ENCODE measurements at places on chromosomes 2 and 18.

GRCh38 chr2:38602136-38602731 lies 494 bp downstream of the HNRNPLL start:
- DNase-seq, result peak; percentile 58

- no peak for DNase-seq
Measured at GRCh38 chr2:74017223-74017622, 32.5 kb downstream of the TET3 start.

DNA sequence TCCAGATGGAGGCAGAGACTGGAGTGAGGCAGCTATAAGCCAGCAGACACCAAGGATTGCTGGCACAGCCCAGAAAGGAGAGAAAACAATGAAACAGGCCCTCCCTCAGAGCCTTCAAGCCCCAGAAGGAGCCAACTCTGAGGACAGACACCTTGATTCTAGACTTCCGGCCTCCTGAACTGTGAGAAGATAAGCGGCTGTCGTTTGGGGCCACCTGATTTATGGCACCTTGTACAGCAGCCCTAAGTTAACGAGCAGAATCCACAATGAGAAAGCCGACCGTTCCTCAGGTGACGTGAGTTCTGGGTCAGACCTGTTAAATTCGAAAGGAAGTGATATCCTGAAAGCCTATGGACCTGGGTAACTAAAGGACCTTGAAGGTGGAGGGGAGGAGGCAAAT lies 7.3 kb upstream of the CNDP2 start:
- no peak for DNase-seq

DNA sequence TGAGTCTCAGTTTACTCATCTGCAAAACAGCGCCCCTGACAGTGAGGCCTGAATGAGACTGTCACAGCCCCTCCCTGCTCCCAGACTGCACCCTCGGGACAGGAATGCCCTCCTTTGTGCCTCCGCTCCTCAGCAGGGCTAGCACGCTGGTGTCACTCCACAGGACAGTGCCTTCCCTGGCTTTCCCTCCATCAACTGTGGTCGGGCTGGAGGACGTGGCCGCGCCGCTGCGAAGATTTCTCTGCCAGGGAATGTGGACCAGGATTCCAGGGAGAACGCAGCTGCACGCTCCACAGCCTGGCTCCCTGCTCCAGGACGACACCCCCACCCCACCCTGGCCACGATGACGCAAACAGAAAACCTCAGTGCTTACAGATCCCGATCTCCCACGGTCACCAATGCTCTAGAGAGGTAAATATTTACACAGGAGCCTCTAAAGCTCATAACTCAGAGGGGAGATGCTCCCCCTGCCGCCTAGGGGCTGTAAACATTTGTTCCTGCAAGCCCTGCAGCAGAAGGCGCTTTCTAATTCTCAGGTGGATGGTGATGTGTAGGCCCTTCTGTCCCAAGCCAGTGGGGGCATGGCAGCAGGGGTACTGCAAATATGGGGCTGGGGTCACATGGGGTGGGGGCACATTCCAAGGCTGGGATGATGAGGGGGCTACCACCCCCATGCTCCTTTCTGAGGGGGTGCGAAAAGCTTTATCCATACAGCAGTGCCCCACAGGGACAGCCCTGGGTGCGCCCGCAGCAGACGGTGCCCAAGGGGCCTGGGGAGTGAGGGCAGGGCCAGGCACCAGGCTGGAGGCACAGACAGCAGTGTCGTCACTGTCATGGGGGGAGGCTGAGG lies 12.4 kb downstream of the HS6ST1 start:
- DNase-seq, result peak; percentile 91

- DNase-seq, result peak; percentile 78
Measured at GRCh38 chr18:11154368-11154989, 5.1 kb upstream of the PIEZO2 start.

DNA sequence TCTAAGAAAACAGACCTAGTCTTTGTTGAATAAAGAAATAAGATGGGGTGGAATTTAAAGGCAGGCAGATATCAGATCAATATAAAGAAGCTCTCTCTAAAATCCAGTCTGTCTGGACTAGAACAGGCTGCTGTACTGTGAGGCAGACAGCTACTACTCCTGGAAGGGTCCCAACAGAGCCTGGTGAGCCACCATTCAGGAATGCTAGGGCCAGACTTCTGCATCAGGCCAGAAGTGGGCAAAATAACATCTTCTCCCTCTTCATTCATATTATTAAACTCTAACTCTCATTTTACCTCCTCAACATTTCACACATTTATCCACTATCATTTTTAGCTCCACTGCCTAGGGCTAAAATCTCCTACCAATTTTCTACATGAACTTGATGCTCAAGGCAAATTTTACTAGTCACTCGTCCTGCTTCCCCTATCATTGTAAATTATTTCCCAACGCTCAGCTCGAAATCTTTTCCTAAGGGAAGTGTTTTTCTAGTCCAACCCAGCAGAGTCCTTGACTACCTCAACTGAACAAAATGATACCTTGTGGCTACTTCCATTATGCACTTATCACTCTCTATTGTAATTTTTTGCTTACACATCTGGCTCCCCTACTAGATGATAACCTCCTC lies 45.2 kb upstream of the GLS start:
- DNase-seq, result peak; percentile 94

GRCh38 chr2:237514474-237515130 lies 27.6 kb downstream of the MLPH start:
- DNase-seq, result no peak

- DNase-seq, result peak; percentile 33
Measured at GRCh38 chr18:407626-408224, 92.8 kb downstream of the COLEC12 start.

- DNase-seq, result no peak
Measured at GRCh38 chr18:2529154-2529553, 42.2 kb downstream of the METTL4 start.

- DNase-seq, result no peak
Measured at GRCh38 chr18:55552526-55553189, 35.3 kb downstream of the TCF4 start.

DNA sequence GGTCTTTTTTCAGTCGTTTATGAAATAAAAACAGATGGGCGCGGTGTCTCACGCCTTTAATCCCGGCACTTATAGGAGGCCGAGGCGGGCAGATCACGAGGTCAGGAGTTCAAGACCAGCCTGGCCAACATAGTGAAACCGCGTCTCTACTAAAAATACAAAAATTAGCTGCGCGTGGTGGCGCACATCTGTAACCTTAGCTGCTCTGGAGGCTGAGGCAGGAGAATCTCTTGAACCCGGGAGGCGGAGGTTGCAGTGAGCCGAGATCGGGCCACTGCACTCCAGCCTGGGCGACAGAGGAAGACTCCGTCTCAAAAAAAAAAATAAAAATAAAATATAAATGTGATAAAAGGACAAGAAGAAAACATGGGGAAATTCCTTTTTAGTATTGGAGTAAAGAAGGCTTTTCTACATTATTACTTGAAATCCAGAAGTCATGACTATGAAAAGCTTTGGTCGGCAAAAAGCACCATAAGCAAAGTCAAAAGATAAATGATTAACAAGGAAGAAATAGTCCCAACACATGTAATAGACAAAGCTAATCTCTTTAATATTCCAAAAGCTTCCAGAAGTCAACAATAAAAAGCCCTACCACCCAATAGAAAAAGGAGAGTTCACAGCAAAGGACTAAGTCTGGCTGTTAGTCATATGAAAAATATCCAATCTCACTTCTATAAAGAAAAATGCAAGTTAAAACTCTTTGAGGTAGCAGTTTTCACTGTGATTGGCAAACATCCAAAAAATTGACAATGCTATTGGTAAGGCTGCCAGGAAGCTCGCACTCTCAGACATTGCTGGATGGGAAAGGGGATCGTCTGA lies 1.4 kb upstream of the FAM168B start:
- DNase-seq, result peak; percentile 31

- DNase-seq, result peak; percentile 88
Measured at GRCh38 chr2:30252723-30253701, 21.7 kb downstream of the LBH start.

GRCh38 chr2:136141510-136142149 lies 23.7 kb upstream of the CXCR4 start:
- DNase-seq, result no peak

DNA sequence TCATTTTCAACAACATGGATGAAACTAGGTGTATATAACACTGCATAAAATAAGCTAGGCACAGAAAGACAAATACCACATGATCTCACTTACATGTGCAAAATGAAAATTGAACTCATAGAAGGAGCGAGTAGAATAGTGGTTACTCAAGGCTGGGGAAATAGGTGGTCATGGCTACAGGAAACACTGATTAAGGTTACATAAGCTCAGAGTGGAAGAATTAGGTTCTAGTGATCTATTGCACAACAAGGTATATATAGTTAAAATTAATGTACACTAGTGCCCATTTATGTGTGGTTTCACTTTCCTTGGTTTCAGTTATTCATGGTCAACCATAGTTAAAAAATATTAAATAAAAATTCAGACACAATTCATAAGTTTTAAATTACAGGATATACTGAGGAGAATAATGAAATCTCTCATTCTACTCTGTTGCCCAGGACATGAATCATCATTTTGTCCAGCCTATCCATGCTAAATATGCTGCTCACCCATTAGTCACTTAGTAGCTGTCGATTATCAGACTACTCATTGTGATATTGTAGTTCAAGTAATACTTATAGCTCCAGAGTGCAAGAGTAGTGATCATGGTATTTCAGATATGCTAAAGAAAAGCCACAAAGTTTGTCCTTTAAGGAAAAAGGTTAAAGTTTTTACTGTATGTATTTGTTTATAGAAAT lies 1530.9 kb upstream of the LRRTM1 start:
- no peak for DNase-seq

- DNase-seq, result no peak
Measured at GRCh38 chr2:192578780-192579179, 384.0 kb upstream of the TMEFF2 start.

DNA sequence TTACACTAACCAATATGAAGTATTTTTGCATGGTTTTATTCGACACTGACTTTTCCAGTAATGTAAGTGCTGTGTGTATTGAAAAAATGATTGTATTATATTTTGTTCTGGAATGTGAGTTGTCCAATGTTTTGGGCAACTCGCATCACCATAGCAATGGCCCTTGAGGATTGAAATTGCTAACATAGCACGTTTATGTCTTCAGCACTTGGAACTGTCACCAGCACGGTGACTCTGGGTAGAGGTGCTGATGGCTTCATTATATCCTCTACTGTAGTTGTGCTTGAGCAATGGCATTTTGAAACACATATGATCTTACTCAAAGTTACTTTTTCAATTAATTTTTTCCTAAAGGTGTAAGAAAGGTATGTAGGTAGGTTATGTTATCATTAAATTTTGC lies 271.5 kb downstream of the ACTR3 start:
- no peak for DNase-seq

GRCh38 chr2:134173338-134174016 lies 80.4 kb upstream of the MGAT5 start:
- no peak for DNase-seq

- peak; percentile 64 for DNase-seq
Measured at GRCh38 chr2:145715601-145716000, 1195.7 kb upstream of the ZEB2 start.

DNA sequence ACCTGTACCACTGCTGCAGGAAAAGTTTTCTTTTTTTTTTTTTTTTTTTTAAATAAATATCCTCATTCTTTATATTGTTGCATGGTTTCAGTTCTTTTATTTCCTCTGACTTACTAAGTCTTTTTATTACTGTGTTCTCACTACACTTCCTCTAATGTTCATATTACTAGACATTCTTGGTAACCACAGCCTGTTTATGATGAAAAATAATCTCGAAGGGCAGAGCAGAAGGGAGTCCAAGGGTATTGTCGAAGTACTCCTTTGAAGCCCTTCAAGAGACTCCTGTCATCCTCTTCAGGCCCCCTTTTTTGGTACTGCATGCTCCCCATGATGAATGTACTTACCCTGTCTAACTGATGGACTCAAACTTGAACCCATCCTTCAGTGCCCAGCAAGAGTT lies 61.2 kb downstream of the RND3 start:
- no peak for DNase-seq

DNA sequence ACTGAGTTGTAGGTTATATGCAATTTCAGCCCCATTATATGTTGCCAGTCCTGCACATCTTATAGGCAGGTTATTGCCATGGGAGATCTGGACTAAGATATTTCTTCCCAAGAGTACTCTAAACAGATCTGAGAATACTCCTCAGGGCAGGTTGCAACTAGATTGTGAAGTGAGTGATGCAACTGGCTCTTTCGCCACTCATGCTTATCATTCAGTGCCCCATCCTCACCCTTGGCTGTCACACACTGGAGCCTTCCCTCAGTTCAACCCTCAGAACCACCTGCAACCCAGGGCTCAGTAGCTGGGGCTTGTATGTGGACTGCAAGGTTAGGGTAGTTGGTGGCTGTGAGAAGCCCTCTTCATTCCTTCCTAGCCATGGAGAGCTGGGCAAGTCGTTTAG lies 14.1 kb downstream of the MERTK start:
- DNase-seq, result no peak

- DNase-seq, result peak; percentile 61
Measured at GRCh38 chr18:3441290-3441689, 8.7 kb upstream of the TGIF1 start.

DNA sequence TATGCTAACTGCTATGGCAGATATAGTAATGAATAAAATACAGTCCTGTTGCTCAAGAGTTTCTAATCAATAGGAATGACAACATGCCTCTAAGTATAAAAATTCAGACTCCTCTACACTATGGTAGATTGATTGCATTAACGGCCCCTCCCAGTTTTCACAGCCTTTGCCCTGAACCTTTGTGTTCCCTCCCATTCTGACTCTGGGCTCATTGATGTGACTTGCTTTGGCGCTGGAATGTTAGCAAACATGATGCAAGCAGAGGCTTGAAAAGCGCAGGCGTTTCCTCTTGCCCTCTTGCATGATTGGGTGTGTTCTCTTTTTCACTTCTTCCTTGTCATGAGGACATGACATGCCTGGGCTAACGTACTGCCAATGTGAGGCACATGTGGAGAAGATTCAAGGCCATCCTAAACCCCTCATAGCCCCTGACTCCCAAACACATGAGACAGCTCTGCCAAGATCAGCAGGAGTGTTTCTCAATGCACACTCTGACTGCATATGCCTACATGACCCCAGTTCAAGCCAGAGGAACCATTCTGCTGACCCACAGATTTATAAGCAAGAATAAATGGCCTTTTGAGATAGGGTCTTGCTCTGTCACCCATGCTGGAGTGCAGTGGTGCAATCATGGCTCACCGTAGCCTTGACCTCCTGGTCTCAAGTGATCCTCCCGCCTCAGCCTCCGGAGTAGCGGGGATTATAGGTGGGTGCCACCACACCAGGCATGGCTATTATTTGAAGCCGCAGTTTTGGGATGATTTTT lies 49.7 kb upstream of the CD28 start:
- DNase-seq, result peak; percentile 86
